Lower leg skin (tissue), 4 donors: ENCODE measurements at places on chromosomes 4 and X.

- no peak for DNase-seq
Observed at GRCh38 chr4:107711831-107712230, 8.2 kb downstream of the PAPSS1 start.

DNA sequence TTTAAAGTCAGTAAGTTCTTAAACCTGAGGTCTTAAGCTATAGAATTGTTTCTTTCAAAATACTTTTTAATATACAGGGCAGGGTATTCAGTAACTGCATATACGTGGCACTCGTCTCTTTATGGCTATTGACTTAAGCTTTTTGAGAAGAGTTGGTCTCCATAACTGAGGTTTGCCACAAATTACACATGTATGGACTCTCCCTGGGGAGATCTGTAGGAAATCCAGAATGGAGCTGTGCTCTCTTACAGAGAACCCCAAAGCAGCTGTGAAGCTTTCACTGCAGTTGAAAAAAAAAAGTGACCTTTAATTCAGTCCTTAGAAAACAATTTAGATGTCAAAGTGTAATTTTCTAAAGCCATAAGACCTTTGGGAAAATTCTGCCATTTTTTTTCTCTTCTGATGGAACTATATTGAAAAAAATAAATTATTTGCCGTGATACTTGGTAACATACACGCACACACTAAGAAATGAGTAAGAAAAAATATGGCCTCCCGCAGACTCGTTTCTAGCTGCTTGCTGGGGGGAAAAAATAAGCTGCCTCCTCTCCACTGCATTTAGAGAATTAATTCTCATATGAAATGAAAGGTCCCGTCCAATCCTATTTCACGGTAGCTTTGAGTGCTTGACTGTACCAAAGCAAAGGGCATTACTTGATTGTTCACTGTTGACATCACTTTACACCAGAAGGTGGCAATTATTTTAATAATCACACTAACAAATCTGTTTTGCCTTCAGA is 159.4 kb upstream of the TENM3 start:
- DNase-seq = no peak

- no peak for DNase-seq
Observed at GRCh38 chr4:37471971-37472370, 214.2 kb downstream of the RELL1 start.

DNA sequence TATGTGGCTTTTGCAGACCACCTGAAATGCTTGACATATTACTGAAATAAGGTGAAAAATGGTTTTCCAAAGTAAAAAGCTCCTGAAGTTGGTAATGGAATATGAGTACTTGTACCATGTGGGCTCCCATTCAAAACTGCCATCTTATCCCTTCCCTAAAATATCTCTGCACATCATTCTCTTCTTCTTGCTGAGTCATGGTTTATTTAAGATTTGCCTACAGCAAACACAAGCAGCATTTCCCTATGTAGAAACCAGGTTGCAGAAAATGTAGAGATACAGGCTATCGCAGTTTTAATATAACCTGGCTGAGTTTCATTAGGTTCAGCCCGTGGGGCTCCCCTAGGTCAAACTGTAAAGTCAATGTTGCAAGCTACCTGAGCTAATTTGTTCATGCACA is 270.1 kb downstream of the NLGN4X start:
- no peak for DNase-seq

- DNase-seq = no peak
Observed at GRCh38 chr4:74364256-74364651, 691 bp upstream of the EREG start.

DNA sequence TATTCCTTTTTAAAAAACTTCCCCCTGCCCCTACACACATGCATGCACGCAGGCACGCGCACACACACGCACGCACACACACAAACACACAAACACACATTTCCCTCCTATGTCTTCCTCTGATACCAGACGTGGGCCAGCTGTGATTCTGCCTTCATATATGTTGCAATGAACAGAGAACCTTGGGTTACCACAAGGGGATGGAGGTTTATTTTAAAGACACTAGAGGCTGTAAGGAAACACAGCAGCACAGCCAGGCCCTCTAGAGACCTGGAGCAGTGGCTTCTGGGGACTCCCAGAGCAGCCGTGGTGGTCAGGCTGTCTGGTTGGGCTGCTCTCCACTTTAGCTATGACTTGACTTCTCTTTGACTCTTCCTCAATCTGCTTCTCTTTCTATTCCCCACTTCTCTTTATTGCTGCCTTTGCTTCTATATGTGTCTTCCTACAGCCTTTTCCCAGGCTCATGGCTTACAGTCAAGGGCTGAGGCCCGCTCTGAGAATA is 3.2 kb upstream of the TLR10 start:
- no peak for DNase-seq

- DNase-seq = no peak
Observed at GRCh38 chrX:39261446-39262147, 460.3 kb downstream of the MID1IP1 start.

GRCh38 chr4:7027284-7027683 is 15.9 kb upstream of the TADA2B start:
- no peak for DNase-seq

- no peak for DNase-seq
Observed at GRCh38 chr4:60759518-60760245, 440.4 kb upstream of the ADGRL3 start.

DNA sequence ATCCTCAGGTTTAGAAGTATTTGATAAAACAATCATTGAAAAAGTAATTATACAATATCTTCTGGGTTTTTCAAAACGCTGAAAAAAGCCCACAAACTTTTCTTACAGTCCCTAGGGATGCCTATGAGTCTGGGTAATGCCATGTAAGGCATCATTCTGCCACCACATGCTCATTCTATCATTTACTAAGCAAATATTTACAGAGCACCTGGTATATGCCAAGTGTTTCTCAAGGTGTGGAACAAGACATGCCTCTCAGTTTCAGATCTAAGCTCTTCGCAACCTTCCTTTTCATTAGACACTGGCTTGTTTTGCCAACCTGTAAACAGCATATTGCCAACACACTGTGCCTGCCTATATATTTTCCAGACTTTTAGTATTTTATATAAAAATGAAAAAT is 17.7 kb downstream of the MID1 start:
- DNase-seq = no peak

- DNase-seq = no peak
Observed at GRCh38 chr4:126137782-126138170, 823.0 kb downstream of the FAT4 start.

GRCh38 chr4:169410839-169411770 is 140.3 kb upstream of the SH3RF1 start:
- DNase-seq = peak; percentile 51

GRCh38 chr4:89438102-89438831 is 130.7 kb upstream of the GPRIN3 start:
- peak; percentile 14 for DNase-seq

DNA sequence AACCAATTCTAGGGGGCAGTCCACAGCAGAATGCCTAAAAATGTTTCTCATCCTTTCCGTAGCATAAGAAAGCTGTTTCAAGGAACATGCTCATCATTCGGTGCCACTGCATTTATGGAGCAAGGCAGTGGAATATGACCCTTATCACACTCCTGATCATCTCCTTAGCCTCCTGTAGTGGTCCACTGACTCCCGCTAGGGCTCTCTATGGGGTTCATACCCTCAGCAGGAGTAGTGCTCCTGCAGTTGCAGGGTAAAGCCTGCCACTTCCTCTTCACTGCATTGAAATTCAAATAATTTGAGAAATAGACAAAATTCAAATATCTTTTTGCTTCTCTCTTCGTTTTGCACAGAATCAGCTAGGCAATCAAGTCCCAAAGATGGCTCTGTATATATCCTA is 107.0 kb downstream of the NDST3 start:
- no peak for DNase-seq

DNA sequence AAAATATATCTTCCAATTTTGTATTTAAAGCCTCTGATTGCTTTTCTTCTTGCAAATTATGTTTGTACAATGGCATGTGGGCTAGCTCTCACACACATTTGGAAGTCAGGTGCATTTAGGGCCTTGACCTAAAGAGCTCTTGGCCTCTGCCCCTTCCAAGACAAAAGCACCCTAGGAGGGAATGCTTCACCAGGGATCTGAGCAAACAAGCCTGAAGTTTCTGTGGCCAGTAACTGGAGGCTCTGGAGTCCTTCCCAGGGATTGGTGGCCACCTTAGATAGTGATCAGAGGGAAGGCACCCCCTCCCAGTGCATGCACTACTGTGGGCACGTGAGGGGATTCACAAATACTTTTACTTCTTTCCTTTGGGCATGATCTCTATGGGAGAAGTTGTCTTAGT is 60.3 kb upstream of the DIPK2B start:
- no peak for DNase-seq

- DNase-seq = peak; percentile 69
Observed at GRCh38 chr4:105471566-105472176, 2.2 kb downstream of the PPA2 start.

GRCh38 chrX:130645955-130646583 is 244.3 kb downstream of the RBMX2 start:
- no peak for DNase-seq

DNA sequence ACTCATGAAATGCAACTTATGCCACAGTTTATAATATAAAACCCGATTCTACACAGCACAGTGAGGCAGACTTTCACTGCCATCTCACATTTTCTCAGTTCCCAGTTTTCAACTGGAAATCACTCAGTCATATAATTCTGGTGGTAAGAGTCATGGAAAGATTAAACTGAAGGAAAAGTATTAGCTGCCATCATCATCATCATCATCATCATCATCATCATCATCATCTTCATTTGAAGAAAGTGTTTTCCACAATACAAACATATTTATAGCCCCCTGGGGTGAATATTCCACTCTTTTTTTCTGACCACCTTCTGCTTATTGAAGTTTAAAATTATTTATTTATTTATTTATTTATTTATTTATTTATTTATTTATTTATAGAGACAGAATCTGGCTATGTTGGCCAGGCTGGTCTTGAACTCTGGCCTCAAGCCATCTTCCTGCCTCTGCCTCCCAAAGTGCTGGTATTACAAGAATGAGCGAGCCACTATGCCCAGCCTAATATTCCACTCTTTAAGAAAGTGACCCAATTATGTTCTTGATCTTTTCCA is 6.0 kb upstream of the UBQLN2 start:
- no peak for DNase-seq

GRCh38 chr4:134200811-134201215 is 776 bp downstream of the PABPC4L start:
- no peak for DNase-seq

DNA sequence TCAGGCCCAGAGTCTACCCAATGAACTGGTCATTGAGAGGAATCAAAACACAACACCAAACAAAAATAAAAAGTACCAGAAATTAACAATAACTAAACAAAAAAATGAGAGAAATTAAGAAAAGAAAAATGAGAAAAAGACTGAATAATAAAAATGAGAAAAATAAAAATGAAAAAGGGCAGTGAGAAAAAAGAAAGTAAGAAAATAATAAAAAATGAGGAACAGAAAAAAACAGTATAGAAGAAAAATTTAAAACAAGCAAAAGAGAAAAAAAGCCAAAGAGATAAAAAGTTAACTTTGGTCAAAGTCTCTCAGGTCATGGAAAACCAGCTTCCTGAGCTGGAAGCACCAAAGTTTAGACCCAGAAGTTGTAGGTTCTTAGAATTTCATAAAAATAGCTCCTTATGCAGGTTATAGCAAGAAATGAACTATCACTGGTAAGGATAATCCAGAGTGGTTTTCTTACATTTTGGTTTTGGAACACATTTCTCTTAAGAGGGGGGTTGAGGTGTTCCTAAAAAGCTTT is 51.0 kb upstream of the WDR17 start:
- no peak for DNase-seq

- DNase-seq = no peak
Observed at GRCh38 chr4:113474017-113474416, 287.5 kb downstream of the CAMK2D start.

GRCh38 chrX:50638123-50638522 is 167.5 kb upstream of the DGKK start:
- DNase-seq = no peak

DNA sequence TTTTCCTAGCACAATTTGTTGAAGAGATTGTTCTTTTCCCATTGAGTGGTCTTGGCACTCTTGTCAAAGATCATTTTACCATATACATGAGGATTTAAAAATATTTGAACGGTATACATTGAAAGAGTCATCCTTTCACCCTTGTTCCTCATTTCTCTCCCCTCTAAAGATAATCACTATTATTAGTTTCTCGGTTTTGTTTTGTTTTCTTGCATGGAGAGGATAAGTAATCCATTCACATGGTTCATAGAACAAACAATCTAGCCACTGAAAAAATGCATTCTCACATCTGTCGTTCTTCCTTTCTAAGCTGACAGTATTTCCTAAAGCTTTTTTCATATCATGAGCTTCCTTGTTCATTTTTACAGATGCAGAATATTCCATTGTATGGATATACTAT is 39.2 kb upstream of the MSMO1 start:
- no peak for DNase-seq

DNA sequence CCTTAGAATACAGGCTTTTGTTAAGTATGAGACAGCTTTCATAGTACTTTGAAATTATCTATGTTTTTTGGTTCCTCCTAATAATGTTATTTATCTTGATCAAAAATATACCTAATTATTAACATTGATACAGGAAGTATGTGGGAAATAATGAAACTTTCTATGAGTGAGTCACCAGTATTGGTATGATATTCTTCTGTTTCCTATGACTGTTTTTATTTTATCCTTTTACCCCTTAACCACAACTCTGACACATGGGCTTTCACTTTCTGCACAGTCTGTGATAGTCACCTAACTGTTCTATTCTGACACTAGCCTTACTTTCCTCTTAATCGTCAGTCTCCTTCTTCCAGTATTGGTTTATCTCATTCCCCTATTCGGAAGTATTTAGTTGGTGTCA is 4.7 kb downstream of the THAP9 start:
- DNase-seq = no peak

DNA sequence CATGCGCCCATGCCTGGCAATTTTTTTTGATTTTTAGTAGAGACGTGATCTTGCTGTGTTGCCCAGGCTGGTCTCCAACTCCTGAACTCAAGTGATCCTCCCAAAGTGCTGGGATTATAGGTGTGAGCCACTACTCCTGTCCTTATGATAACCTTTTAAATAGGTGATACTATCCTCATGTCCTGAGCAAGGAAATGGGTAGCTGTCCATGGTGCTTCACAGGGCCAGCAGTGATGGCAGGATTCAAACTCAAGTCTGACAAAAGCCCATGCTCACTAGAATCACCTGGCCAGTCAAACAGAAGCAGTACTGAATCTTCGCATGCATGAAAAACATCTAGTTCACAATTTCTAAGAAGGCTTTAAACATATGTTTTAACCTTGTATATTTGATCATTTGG is 235.1 kb downstream of the NR3C2 start:
- DNase-seq = no peak

GRCh38 chrX:96311366-96311765 is 373.3 kb upstream of the DIAPH2 start:
- no peak for DNase-seq

- no peak for DNase-seq
Observed at GRCh38 chr4:85790582-85790981, 315.6 kb downstream of the ARHGAP24 start.

DNA sequence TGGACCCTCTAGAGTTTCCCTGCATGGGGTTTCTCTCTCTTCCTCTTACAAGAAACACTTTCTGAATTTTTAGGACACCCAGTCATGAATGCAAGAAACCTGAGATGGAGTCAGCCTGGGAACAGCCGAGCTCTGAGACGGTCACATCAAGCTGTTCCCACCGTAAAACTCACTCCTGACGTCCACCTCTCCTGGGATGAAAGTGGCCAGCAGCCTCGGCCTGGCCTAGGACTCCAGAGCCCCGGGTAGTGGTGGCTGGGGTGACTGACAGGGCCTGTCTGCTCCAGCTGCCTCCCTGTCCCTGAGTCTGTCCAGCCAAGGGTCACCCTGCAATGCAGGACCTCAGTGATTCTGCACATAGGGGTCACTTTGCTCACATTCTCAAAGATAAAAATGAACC is 217.8 kb downstream of the SHOX start:
- no peak for DNase-seq
